Memory B cell (primary cell): ENCODE measurements at places on chromosomes 12 and 14.

DNA sequence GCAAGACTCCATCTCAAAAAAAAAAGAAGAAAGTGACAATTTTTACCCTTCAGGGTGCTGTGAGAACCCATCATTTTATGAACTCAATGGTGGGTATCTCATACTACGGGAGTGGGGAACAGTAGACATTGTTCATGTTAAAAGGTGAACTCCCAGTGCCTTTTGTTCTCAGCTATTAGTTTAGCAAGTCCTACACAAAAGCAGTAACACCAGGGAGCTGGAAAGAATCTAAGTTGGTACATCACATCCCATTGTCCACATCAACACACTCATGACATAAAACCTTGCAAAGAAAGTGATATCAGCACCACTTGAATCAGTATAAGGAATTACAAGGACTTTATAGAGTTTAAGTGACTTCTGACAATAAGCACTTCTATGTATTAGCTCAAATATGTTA is 47.4 kb upstream of the ABCC9 start:
- no peak for DNase-seq

DNA sequence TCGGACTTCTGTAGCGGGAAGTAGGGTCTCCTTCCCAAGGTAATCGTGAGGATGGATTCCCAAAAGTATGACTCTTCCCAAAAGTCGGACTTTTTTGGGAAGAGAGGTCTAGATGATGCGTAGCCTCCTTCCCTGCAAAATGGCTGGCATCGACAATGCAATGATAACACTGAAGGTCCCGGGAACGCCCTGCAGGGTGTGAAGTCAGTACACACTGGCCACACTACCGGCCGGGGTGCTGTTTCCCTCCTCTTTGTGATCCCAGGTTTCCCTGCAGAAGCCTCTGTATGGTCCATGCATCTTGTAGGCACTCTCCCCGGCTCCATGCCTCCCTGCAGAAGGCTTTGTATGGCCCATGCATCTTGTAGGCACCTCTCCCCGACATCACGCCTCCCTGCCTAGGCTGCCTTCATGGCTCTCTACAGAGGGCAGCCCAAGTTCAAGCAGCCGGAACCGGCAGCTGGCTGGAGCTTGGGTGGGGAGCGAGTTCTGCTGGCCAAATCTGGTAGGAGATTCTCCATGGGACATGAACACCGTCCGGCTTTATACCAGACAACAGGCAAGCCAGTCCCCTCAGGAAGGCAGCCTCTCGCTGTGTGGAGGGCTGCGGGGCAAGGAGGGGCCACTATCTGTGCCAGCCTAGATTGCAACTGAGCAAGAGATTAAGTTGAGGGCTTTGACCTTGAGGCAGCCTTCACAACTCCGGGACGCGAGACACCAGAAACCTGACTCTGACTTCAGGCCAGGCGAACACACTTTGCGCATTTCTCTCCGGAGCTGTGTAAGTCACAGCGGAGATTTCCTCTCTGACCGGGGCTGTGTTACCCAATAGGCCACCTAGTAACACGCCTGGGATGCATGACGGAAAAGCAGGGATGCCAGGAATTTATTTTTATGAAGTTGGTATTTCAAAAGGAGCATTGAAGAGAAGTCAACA is 23.5 kb downstream of the FZD10 start:
- DNase-seq: no peak

GRCh38 chr12:108567406-108568337 is 5.3 kb downstream of the ISCU start:
- DNase-seq: no peak

DNA sequence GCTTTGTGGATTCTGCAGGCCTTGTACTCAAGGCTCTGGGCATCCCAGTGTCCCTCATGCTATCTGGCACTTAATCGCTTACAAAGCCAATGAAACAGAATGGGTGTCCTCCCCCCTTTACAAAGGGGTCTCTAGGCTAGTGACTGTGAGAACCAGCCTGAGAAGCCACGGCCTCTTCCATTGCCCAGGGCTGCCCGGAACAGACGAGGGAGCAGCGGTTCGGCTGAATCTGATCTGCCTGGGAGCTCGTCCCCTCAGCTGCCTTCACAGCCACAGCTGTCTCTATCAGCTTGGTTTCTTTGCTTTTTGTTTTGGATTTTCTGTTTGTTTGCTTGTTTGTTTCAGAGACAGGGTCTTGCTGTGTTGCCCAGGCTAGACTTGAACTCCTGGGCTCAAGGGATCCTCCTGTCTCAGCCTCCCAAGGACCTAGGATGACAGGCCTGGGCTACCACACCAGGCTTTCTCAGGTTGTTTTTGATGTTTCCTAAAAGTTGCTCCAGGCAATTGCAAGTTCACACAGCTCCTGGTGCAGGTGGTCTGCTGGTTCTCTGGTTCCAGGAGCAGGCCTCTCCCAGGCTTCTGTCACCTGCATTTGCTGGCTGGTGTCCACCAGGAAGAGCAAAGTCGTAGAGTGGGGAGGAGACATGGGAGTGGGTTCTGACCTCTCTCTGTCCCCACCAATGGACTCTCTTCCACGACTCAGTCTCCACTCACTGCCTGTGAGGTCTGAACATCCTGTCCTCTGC is 10.9 kb upstream of the RIN3 start:
- DNase-seq: no peak

DNA sequence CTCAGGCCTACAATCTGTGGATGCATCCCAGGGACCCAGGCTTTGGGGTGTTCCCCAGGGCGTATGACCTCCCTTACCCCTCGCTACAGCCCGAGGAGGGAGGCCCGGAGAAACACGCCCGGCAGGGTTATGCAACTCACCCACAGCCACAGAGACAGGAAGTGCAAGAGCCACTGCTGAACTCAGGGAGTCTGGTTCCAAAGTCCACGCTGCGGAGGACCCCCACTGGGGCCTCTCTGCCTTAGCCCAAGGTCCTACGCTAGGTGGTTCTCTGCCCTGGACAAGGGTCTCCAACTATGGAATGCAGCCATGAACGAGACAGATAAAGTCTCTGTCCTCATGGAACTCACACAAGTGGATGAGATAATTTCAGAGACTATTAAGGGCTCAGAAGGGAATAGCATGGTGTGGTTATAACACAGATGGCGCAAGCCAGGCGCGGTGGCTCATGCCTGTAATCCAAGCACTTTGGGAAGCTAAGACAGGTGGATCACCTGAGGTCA is 11.3 kb downstream of the SCARB1 start:
- no peak for DNase-seq

DNA sequence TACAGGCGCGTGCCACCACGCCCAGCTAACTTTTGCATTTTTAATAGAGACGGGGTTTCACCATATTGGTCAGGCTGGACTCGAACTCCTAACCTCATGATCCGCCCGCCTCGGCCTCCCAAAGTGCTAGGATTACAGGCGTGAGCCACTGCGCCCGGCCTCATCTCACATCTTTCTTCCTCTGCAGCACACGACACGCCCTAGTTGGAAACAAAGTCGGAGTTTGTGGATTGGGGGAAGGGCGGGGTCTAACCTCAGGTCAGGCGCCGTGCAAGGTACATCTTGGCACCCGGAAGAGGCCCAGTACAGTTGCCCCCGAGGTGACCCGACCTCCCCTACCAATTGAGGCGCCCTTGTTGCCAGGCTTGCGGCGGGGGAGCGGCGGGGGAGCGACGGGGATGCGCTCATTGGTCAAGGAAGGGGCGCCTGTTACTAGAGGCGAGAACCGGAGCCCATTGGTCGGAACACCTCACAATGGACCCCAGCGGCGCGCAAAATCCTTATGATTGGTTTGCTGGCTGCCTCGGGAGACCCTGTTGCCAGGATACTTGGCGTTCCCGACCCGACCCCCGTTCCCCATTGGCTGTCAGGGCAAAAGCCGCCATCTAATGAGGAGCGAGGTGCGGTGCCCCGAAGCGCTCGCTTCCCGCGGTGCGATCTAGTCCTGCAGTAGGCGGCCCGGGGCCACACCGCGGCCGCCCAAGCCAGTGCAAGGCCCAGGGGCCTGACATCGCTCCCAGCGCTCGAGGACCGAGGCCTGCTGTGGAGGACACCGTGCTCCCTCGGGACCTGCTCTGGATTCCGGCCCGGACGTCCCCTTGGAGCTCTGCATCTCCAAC is at the start of gene REC8:
Gene REC8, plus strand, starts transcription at position 659 of the 839 bp plus-strand sequence. CDS start 473 bp downstream, outside the sequence.
- DNase-seq: peak; percentile 74

DNA sequence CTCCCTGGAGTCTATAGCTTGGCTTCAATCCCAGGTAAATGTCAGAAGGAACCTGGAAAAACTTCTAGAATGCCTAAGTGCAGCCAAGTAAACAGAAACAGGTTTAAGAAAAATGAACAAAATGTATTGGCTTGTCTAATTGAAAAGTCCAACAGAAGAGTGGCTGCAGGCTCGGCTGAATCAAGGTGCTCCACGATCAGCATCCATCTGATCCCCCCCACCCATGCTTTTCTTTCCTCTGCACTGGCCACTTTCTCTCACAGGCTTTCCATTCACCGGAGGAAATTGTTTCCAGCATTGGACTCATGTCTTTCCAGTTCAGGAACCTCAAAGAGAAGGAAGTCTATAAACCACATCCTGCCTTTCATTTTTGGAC is 42.0 kb upstream of the C14orf180 start:
- DNase-seq: no peak

GRCh38 chr12:104737791-104738301 is 220.2 kb downstream of the SLC41A2 start:
- DNase-seq: no peak

DNA sequence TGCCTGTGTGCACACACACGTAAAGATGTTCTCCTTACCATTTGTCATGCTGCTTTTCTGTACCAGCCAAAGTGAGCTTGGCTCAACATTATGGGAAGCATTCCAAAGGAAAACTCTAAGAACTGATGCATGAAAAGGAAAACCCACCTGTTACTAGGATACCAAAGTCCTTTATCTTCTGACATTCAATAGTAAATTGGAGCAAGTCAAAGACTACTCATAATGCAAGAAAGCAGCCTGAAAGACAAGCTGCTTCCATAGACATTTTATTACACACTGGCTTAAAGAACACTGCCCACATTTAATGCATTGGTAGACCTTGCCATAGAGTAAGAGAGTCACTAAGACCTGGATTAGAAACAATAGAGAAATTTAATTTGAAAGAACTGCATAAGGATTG is 159.0 kb downstream of the LRIG3 start:
- no peak for DNase-seq

GRCh38 chr12:113136128-113136989 is 798 bp upstream of the RASAL1 start:
- peak; percentile 58 for DNase-seq

- DNase-seq: peak; percentile 85
Measured at GRCh38 chr14:104985675-104986486, at the start of gene CLBA1. Gene CLBA1 (plus strand): TSS chr14:104985788. CDS start chr14:104986432, 644 bp downstream.

DNA sequence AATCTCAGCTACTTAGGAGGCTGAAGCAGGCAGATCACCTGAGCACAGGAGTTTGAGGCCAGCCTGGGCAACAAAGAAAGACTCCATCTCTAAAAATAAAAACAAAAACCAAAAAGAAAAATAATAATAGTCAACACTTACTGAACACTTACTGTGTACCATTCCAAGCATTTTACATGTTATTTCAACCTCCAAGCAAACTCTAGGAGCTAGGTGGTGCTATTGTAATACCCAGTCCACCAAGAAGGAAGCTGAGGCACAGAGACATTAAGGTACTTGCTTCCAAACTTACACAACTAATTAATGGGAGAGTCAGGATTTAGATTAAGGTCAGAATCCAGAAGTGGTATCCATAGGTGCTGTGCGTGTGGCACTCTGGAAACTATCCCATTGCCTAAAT is 13.7 kb upstream of the OR6J1 start:
- DNase-seq: no peak

DNA sequence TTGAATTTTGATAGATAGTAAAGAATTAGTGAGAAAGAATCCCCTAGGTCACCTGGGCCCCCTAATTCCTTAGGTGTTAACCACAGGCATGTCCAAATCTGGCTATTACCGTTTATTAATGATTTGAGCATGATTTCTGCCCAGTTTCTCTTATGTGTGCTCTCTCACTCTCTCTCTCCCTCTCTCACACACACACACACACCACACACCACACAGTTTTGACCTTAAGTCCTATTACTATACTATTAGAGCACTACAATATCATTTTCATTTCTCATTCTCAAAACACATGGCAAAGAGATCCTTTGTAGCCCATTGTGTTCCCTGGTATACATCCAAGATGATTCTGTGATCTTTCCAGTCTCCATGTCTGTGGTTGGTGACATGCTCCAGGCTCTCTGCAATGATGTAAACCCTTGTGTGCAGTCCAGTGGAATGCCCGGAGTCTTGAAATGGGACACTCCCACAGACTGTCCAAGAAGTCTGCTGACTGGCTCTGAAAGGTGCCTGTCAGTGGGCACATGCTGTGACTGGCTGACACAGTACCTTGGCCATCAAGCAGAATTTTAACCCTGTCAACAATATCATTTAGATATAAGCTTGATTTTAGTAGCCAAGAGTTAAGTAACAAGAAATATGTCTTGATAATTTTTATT is 96.2 kb downstream of the FIGNL2 start:
- DNase-seq: no peak

GRCh38 chr14:105854600-105855245 is 328.3 kb downstream of the TMEM121 start:
- DNase-seq: no peak

- DNase-seq: no peak
Measured at GRCh38 chr12:96227365-96228106, 33.4 kb downstream of the ELK3 start.

DNA sequence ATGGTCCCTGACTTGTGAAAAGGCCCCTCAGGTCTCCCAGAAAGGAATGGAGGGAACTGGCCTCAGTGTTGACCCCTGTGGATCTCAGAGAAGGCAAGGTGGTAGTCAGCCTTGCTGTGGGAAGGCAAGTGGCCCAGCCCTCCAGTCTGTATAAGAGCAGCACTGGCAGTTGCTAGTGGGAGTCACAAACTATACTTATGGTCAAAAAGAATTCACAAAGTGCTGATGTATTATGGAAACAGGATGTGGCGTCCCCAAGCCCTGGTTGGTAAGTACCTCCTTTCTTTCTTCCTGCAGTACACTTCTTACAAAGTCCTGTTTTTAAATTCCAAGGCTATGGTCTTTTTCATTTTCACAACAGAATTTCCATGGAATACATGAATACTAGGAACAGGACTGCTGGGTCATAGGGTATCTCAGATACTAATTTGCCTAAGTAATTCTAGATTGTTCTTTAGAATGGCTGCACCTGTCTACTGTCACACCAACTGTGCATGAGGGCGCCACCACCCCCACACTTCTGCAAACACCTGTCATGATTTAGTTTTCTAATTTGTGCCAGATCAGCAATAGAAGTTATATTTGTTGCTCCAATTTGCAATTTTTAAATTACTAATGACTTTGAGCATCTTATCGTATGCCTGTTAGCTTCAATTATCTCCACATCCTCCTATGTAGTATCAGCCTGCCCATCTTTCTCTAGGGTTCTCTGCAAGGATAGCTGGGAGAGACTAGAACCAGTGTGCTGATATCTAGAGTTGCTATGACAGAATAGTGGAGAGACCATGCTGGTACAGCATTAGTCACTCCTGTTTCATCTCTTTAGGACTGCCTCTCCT is 40.7 kb upstream of the TMEM263 start:
- no peak for DNase-seq

DNA sequence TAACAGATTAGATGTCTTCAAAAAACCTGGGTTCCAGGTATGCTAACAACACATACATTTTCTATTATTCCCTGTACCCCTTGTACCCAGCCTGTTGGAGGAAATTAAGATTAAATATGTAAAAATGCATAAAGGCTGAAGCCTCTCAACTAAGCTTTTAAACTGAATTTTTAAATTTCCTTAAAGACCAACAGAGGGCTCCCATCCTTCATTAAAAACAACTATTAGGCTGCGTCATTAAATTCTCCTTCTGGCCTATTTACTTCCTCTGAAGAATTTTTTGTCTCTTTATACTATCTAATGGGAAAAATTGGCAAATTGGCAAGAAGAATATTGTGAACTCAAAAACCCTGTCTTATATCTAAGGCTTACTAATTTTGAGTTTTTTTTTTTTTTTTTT is 21.8 kb downstream of the SENP1 start:
- no peak for DNase-seq
